ENCODE measurements at places on chromosomes 11 and 22. TPM values are rescaled to one million over a fixed set of nuclear protein-coding genes. Genes with fewer than 3 reads are reported as not detected.
A peak's percentile ranks its signal among the peaks of the same experiment; 100 is the strongest.

DNA sequence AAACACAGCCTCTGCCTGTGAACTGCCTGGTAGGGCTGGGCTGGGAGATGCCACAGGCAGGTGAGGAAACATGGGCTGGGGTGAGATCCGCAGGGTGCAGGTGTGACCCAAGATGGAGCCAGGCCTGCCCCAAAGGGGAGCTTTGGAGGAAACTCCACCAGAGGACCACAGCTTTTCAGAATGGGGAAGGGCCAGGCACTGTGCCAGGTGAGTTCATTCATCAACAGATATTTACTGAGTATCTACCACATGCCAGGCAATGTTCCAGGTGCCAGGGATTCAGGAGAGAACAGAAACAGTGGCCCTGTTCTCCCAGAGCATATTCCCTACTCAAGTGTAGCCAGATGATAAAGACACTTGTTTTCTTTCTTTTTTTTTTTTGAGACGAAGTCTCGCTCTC, 11.2 kb downstream of the RTN4RL2 start:
- no peak for DNase-seq

DNA sequence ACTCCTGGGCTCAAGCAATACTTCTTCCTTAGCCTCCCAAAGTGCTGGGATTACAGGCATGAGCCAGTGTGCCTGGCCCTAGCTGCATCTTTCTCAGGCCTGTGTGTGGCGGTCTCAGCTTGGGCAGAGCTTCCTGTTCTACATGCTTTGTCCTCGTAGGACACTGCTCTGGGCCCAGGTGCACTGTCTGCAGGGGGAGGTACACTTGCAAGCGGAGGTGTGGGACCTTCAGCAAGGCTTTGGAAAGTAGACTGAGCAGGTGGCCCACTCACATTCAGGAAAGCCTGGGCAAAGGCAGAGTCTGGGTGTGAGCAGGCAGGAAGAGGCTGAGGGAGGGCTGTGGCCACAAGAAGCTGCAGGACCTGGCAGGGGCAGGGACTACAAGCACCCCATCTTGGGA, 33.6 kb upstream of the SUSD2 start:
- DNase-seq, result no peak

- no peak for DNase-seq
Measured at GRCh38 chr11:4830346-4830745, 9.2 kb downstream of the OR51F2 start.

GRCh38 chr11:115269191-115269950, 234.8 kb downstream of the CADM1 start:
- DNase-seq, result no peak

- no peak for DNase-seq
Measured at GRCh38 chr11:88303037-88303436, 34.5 kb downstream of the CTSC start.

TEX12 gene
- total RNA-seq, result not detected

CEP126 gene
- 9.1 TPM for total RNA-seq

GLYATL1 gene
- not detected for total RNA-seq

GRCh38 chr11:23423656-23424055, 563.4 kb upstream of the CCDC179 start:
- no peak for DNase-seq

FAR1 gene
- 35.4 TPM for total RNA-seq

DNA sequence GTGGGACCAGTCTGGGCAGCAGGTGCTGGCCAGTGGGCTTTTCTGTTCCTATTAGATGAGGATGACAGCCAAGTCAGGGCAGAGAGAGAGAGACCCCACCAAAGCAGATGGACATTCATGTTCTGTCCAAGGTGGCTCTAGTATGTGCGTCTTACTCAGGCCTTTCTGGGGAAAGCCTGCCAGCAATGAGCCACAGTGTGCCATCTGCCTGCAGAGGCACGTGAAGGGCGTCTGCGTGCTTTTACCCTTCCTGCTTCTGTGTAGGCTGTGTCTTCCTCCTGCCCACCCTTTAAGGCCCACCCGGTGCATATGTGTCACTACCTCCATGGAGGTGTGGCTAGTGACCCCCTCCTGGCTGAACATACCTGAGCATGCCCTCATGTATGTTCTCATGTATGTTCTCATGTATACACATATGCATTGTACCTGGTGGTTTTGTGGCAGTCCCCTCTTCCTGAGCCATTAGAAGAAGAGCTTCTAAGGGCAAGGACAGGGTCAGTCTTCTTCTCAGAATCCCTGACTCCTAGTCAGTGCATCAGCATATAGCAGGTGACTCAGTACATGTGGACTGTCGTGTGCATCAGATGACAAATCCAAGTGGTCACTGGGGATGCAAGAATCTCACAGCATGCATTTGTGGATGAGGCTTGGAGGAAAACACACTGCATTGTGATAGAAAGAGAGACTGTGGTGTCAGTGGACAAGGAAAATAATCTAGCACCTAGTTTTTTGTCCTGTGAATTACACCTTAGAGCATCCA, 90.4 kb upstream of the YWHAH start:
- no peak for DNase-seq

- DNase-seq, result no peak
Measured at GRCh38 chr11:70854201-70854600, 398.2 kb downstream of the SHANK2 start.

DNA sequence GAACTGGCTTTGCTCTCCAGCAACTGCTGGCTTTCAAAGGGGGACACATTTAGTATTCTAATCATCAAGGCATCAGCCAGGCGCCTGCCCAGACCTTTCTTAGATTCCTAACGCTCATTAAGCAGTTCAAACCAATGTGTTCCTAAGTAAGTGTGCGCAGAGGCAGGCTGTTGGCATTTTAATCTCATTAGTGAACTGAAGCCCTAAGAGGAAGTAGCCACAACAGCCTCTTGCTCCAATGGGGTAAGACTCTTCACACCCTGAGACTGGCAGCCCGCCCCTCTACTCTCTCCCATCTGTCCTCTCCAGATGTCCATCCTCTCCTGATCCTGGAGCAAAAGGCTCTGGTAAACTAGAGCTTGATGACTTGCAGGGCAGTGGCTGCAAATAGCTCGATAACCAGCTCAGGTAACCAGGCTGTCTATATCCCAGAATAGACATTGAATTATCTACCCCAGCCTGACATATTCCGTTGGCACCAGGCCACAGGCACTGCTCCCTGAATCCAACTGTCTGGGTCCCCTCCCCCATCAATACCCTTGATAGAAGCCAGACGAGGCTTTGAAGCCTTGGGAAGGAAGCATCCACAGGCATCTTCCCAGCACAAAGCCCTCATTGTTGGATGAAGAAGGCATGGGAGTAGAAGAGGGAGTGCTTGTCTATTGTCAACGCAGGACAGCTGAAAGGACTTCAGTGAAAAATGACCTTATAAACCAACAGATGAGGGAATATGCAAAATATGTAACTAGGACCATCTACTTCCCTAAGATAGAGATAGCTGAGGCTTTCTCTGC, 321.1 kb downstream of the TENM4 start:
- DNase-seq, result no peak

GRCh38 chr11:28298209-28298608, 190.0 kb downstream of the METTL15 start:
- DNase-seq, result no peak

DNA sequence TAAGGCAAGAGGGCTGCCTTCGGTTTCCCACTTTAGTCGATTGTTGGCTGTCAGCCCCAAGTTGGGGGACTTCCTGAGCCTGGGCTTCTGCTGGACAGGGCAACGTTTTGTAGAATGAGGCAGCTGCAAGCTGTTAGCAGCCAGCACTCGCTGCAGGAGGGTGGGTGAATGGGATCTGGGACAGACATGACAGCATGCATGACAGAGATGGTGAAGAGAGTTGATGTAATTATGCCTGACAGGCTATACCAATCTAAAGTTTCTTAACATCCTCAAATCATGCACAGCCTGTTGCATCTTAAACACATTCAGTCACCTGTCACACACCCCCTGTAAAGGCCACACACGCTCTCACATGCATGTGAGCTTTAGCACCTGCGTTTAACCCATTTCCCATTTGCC, 49.2 kb downstream of the CWC15 start:
- DNase-seq, result no peak

DNA sequence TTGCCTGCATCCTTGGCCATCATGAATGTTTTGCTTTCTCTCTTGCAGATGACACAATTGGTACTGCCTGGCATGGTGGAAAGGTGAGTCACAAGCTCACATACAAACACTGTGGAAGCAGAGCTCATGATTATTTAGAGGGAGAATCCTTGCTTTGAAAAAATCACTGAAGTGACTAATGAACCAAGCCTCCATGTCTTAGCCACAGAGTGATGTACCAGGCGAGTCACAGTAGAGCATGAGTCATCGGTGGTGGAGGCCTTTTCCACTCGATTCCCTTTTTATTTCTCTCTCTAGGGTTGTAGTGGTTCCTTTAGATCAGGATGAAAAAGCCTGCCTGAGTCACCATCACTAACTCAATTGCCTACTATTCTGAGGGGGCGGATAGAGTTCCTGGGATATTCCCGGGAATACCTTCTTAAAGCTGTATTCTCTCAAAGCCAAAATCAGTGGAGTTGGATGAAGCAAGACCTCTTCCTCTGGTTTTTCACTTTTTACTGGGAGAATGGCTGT, 49.6 kb upstream of the ALKBH3 start:
- peak; percentile 28 for DNase-seq

DNA sequence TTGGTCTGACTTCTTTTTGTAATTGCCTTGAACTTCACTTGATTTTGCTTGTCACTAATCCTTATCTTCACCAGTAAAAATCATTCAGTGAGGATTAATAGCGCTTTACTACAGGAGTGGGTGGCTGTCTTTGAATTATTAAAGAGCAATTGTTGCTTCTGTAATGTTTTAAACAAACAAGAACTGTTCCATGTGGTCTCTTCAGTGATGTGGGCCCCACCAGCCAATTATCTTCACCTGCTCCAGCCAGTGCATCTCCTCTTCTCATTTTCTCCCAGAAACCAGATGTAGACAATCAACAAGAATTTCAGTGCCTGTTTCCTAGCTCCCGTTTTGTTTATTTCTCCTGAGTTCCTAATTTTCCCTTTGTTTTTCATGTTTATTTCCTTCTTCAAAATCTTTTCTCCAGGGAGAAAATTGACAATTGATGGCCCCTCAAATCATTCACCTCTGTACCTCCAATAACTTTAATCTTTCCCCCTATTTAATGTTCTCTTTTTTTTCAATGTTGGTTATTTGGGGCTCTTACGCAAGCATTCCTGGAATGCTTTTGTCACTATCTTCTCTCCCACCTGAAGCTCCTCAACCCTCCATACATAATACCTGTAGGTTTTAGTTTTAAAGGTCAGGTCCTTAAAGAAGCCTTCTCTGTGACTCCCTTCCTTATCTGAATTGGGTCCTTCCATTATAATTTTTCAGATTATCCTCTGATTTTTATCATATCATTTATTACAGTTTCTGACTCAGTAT, 115.1 kb downstream of the ARFGAP2 start:
- no peak for DNase-seq

DNA sequence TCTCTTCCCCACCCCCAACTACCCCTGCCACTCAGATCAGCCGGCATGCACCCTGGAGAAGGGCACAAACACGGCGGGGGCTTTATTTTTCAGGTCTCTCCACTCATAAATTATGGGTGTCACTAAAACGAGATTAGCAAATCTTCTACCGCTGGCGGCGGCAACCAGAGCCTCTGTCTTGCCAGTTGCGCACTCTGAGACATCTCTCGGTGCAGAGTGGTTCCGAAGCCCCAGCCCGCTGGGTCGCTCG, 125.3 kb upstream of the C11orf58 start:
- DNase-seq, result no peak

DNA sequence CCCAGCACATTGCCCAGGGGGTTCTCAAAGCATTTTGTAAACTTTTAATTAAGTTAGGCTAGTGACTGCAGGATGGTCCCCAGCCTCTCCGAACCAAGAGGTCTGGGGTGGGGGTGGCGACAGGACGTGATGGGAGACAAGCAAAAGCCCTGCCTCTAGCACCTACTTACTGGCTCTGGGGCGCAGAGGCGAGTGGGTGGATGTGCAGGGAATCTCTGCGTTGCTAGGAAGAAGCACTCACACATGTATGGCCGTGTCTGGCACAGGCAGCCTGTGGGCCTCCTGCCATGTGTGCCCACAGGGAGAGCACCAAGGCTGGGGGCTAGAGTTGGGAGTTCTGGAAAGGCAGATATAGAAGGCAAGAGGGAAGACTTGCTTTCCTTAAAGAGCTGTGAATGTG, 6.3 kb downstream of the OPCML start:
- no peak for DNase-seq

DNA sequence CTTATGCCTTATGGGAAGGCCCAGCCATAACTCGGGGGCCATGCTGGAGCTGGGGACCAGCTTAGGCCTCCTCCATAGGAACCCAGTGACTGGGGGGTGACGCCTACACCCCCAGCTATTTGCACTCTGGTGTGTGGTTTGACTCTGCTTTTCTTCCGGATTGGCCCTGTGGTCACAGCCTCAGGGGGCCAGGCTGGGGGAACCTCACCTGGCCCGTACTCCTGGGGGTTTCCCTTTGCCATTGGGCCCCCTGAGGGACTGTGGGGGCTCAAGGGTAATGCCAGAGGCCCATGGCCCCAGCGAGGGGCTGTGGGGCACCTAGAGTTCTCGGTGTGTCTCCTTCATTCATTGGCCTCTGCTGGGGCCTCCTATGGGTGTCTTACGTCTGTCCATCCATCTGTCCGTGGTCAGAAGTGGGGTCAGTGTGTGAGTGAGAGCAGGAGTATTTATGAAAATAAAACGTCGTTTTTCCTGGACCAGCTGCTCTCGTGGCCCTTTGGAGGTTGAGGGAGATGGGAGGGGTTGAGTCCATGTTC, 6.3 kb upstream of the SH3BP1 start:
- no peak for DNase-seq

RCOR2 gene
- total RNA-seq, result not detected

SMTNL1 gene
- not detected for total RNA-seq

DNA sequence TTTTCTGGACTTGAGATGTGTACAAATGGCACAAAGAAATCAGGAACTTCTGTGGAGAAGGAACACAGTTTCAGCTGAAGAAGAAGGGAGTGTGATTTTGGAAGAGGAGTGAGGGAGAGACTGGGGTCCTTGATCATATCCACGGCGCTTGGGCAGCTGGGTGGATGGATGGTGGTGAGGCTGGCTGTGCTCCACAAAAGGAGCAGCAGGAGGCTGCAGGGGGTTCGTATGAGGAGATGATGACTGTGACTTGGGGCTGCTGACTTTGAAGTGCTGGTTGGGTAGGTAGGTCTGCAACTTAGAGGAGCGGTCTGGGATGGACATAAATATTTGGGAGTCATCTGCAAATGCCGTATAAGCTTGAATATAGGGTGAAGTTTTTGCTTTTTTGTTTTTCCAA, 1.3 kb upstream of the DCHS1 start:
- DNase-seq, result no peak

- no peak for DNase-seq
Measured at GRCh38 chr11:121596195-121597155, 143.7 kb upstream of the SORL1-AS1 start.

CSF2RB gene
- 24.0 TPM for total RNA-seq

- DNase-seq, result no peak
Measured at GRCh38 chr22:27475548-27475897, 326.0 kb downstream of the MN1 start.
